Left kidney (tissue), 8 donors: ENCODE measurements at places on chromosomes 5 and 9. TPM values are rescaled to one million over a fixed set of nuclear protein-coding genes. Genes with fewer than 3 reads are reported as not detected.

DNA sequence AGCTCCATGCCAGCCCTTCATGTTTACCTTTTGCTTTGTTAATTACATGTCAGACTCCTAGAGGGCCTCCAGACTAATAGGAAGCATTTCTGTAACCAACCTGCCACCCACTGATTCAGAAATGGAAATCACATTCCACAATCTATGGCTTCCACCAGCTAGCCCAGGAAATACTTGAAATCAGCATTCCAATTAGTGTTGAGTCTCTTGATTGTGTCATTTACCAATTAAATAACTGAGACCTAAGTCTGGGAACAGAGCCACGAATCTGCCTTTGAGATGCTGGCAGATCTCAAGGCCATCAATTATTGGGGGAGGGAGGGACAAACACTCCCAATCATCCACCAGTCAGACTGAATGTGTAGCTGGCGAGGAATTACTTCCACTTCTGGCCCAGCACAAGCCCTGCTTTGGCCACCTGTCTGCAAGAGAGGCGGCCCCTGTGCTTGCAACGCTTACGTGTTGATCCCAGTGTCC lies 27.4 kb upstream of the SAP30L start:
- no peak for DNase-seq

- DNase-seq = no peak
Measured at GRCh38 chr9:98654247-98654646, 54.5 kb downstream of the GABBR2 start.

DNA sequence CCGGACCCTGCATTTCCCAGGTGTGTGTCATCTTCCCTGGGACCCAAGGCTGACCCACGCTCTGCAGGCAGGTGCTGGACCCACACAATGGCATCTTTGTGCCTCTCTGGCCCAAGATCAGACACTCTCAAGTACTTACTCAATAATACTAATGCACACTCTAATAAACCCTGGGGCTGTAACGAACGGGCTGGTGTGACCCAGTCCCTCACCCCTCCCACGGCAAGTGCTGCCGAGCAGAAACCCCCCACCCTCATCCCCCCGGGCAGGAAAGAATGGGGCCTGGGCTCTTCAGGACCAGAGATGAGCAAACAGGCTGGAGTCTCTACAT lies 1.1 kb upstream of the OBP2B start:
- no peak for DNase-seq

- no peak for DNase-seq
Measured at GRCh38 chr5:23289162-23289561, 218.2 kb upstream of the PRDM9 start.

- DNase-seq = no peak
Measured at GRCh38 chr9:91029650-91030361, 228.2 kb downstream of the SYK start.

RPP25L gene
- polyA plus RNA-seq = 22.5 TPM

GRCh38 chr5:65108786-65109743 lies 340.3 kb downstream of the CWC27 start:
- no peak for DNase-seq

DNA sequence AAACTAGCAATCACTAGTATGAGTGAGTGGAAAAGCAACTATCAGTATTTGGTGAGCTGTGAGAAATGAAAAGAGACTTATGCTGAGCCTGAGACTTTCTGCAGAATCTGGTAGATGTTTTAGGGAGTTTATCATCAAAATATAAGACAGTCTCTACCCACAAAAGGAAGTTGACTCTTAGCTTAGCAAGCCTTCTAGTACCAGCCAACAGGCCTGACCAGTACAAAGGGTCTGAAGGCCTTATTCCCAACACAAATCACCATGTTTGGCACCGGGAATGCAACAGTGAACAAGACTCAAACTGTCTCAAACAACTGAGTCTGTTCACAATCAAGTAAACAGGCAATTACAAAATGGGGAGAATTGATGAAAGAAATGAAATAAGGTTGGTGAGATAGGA lies 244.4 kb downstream of the CWC27 start:
- DNase-seq = no peak

CAAP1 gene
- polyA plus RNA-seq = 46.8 TPM

- DNase-seq = peak; percentile 2
Measured at GRCh38 chr9:3794635-3795034, 268.8 kb upstream of the RFX3 start.

SUB1 gene
- 295 TPM for polyA plus RNA-seq

SHB gene
- 14.1 TPM for polyA plus RNA-seq

TEK gene
- 34.4 TPM for polyA plus RNA-seq

GABRA1 gene
- 0.20 TPM for polyA plus RNA-seq

DNA sequence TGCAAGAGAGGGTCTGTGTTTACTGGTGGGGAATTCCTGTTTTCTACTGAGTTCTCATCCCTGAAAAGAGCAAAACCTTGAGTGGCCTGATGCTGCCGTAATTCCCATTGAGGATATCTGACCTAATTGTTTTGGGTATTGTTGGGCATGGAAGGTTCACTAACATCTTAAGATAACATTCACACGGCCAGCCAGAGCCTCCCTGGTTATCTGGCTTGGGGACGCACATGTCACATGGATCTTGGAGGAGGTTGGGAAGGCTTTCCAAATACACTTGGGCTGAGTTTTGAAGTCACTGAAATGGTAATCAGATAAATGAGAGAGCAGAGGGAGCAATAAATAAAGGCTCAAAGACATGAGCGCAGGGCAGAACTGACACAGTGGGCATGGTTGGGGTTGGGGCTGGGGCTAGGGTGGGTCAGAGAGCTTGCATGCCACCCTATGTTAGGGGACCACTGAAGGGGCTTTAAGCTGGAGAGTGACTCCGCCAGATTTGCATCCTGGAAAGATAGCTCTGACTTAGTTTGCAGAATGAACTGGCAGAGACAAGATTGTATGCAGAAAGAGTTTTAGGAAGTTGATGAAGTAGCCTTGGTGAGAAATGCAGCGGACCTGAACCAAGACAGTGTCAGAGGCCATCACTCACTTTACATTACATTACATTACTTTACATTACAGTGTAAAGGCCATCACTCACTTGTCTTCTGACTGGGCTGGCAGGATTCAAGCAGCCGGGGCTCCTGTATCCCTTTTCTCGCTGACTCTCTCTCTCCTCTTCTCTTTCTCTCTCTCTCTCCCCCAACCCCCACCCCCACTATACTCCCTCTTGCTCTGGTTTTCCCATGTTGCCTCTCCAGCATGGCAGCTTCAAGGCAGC lies 24.2 kb downstream of the SLC1A1 start:
- DNase-seq = no peak

DNA sequence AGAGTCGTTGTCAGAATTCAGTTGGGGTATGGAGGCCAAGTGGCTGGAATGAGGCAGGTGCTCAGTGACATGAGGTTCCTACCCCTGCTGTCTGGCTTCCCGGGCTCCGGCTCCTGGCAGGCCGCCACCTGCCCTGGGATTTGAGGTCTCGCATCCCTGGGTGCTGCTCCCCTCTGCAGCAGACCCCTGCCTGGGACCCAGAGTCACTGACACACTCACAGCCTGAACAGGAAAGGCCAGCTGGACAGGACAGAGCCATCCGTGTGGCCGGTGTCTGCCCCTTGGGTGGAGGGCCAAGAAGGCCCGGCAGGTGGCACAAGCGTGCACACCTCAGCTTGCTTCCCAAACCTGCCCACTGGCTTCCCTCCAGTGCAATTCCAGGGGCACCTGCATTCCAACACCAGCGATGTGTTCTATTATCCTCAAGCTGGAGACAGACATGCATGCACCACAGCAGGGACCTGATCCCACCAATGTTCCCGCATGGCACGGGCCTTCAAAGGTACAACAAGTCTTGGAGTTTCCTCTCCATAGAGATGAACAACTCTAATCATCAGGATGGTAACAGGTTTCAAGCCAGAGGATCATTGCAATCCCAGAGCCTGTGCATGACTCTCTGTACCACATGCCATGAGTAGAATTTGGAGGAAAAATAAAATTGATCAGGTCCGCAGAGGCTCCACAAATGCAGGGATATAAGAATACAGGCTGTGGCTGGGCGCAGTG lies 45.6 kb upstream of the RNF130 start:
- DNase-seq = no peak

GPX3 gene
- 1,238 TPM for polyA plus RNA-seq

GRCh38 chr5:15285901-15286583 lies 213.9 kb upstream of the FBXL7 start:
- peak; percentile 24 for DNase-seq

DNA sequence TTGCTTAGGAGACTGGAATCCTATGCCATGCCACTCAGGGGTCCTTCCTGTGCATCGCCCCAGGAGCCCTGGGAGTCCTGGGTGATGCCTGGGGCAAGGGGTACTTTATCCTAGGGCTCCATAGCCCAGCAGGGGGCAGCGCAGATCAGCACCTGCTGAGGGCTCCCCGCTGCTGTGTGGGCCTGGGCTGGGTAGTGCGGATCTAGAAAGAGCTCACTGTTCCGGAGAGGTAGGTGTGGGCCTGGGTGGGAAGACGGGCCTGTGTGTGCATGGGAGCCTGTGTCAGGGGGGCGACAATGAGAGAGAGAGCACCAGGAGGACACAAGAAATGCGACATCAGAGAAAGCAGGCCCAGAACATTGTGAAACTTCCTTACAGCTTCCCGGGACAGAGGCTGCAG lies 11.4 kb upstream of the DAB2IP start:
- no peak for DNase-seq

- DNase-seq = no peak
Measured at GRCh38 chr5:158155067-158155466, 296.1 kb upstream of the CLINT1 start.

- DNase-seq = peak; percentile 83
Measured at GRCh38 chr5:102865510-102866236, 110.6 kb downstream of the PAM start.

SLC6A19 gene
- polyA plus RNA-seq = 67.4 TPM

DNA sequence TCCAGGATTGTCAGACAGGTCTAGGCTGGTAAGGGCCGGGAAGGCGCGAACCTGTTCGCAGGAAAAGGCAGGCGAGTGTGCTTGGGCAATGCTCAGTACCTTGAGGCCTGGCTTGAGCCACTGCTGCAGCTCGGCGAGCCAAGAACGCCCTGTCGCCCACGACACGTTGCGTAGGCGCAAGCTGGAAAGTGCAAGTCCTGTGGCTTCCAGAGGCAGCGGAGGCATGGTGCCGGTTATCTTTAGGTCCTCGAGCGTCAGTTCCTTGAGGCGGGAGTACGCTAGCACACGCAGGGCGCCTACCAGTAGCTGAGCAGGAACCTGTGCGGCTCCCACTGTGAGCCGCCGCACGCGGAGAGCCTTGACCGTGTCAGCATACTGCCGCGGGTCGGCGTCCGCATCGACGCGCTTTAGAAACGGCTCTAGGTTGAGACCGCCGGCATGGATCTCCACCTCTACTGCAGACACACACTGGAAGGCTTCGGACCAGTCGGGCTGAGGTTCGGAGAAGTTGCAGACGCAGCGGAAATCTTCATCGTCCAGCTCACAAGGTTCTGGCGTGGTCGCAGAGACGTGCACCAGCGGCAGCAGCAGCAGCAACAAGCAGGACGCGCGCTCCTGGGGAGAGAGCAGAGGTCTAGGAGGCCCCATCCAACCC lies 482 bp downstream of the CD14 start:
- peak; percentile 28 for DNase-seq

DNA sequence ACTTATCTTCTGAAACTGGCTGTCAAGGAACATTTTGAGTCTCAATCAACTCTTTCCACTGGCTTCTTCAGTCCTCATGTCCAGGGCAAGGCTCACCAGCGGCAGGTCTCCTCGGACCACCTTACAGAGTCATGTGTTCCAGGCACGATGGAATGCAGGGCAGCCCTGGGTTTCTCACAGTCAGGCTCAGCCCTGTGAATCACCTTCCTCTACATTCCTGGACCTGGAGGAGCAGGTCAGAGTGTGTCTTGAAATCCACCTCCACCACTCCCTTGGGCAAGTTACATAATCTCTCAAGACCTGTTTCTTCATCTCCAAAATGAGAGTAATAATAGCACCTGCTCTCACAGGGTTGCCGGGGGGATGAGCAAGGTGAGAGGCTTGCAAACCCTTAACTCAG lies 16.0 kb downstream of the ENC1 start:
- DNase-seq = no peak

DNA sequence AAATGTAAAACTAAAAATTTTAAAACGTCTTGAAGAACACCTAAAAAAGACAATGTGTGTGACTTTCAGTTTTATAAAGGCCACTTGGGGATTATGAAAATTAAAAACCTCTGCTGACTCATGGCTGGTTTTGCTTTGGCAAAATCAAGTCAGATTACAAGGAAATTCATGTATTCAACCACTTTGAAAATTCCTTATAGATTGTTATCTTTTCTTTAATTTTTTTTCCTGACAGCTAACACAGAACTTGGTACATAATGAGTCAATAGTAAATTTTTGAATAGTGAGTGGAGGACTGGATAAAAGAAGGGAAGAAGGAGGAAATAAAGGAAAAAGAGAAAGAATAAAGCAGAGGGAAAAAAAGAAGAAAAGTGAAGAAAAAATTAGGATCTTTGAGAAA lies 1774.7 kb upstream of the ACO1 start:
- no peak for DNase-seq

DNA sequence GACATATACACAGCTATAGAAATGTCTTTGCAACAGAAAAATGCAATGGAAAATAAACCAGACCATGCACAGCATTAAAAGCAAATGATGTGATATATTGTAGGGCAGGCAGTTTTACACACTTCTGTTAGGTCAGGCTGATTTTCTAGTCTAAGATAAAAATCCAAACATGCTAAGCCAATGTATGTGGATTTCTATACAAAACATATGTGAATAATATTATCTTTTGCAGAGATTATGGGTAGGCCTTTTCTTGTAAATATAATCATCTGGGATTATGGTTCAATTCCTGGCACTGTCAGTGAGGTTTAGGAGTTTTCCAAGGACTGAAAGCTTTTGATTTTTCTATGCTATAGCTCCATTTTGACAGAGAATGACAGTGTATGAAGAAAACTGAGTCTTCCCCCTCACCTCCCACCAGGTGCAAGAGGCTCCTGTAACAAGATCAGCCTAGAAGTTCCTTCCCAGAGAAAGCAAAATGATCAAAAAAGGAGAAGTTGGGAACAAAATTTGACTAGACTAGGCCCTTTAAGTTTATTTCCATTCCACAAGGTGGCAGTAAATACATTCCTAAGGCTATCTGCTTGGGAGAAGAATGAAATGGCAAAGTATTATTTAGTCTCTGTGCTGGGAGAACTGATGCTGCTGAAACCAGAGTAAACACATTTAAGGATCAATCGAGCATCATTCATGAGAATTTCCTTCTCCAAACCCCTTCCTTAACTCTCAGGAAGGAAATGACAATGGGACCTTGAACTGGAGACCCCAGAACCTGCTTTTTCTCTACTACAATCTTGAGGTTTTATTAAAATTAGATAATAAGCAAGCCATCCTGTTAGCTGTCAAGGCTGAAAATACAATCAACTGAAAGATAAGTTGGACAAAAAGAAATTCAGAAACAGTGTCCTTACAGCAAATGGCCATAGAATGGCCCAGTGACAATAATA lies 133.0 kb upstream of the TUT7 start:
- peak; percentile 71 for DNase-seq

PCDHGA1 gene
- polyA plus RNA-seq = 1.1 TPM

SPTAN1 gene
- polyA plus RNA-seq = 407 TPM
